ENCODE measurements at places on chromosomes 7 and 10.

DNA sequence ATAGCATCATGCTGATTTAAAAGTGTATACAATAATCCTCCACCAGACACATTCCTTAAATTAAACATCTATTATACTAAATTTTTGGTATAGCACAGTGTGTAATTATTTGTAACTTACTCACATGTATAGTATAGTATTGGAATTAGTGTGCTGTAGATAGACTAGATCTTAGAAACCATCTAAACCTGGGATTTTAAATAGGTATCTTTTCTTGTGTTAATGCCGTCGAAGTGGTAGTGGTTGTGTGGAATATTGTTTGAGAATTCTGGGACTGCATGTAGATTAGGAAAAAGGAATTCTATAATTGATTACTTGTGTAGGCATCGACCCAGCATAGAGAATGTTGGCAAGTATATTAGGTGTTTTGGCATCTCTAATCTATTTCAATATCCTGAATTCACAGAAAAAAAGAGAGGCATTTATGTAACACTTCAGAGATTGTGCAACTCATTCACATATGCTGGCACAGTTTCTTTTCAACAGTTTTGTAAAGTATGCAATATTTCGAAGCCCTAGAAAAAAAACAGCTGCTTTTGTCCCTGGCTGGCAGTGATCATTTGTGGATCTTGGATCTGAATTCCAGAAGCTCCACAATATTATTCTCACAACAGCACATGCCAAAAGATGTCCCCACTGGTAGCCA lies 145.5 kb upstream of the AGR3 start:
- no peak for DNase-seq

- DNase-seq = no peak
Measured at GRCh38 chr10:59868696-59869593, 37.4 kb downstream of the CCDC6 start.

DNA sequence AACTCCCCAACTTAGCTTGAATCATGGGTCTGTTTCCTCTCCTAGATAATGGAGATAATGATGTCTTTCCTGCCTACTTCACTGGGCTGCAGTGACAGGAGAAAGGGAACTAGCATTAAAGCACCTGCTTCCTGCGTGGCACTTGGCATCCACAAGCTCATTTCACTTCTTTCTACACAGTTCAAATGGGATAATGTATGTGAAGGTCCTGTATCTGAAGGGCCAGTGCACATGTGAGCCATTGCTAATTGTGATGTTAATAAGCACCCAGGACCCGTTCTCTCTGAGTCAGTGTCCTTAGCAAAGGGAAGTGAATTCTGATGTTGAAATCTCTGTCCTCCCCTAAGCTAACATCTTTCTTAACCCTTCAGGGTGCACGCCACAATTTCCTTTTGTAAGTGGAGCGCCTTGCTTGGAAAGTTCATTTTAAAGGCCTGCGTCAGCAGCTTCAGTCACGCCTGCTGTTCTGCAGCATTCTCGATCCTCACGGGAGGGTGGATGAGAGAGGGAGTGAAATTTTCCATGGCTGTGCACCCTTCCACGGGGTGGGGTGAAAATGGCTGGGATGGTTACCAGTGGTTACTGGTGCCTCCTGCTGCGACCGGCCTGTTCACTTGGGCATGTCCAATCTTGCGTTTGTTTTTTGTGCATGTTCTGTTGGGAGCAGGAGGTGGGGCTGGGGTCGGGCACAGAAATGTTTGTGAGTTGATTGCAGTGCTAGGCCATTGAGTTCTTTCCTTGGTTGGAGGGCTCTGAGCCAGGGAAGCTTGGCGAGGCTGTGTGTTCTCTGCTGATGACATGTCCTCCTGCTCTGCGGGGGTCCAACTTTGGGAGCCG lies 59.2 kb downstream of the HK1 start:
- no peak for DNase-seq

DNA sequence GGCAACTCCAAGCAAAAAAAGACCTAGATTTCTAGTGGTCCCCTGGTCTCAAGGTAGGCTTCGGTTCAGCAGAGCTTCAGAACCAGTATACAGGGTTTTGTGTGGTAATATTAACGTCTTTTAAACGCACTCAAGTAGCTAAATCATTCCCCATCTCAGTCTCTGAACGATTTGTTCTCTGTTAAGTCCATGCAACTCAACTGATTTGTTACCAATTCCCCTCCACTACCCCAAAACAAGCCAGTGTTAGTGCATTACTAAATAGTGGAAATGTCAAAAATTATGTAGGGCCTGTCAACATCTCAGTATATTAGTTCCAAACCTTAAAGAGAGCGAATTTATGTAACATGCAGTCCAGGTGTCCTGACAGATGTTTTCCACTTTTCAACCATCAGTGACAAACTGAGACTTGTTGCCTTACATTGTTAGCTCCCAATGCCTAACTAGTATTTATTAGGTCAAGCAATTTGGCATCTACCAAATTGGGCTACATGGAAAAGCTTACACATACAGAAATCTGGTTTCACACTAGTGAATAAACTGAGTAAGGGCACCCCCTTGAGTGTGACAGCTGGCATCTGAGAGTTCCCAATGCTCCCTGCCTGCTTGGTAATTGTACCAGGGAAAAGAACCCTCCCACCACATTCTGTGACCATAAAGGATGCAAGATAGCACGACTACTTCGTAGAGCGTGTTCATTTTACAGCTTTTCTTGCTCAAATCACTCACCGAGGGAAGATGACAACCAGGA lies 12.2 kb downstream of the HNRNPA2B1 start:
- no peak for DNase-seq

DNA sequence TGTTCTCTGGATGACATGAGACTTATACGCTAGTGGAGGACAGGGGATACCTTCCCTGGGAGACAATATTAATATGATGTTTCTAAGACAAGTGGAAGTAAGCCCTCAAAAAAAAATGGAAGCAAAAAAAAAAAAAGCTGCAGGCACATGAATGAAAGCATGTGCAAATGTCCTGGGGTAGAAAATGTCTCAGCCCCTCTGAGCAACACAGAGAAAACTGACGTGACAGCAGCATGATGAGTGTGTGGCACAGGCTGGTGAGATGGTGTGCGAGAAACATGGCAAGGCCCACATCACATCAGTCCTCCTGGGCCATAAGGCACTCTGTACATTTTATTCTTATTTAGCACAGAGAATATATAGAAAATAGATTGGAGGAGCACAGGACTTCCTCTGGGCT lies 254.7 kb upstream of the PFKP start:
- DNase-seq = no peak
